HFFc6 (cell line): ENCODE measurements at places on chromosomes 11 and 22. TPM values are rescaled to one million over a fixed set of nuclear protein-coding genes. Genes with fewer than 3 reads are reported as not detected.
A peak's percentile ranks its signal among the peaks of the same experiment; 100 is the strongest.

DNA sequence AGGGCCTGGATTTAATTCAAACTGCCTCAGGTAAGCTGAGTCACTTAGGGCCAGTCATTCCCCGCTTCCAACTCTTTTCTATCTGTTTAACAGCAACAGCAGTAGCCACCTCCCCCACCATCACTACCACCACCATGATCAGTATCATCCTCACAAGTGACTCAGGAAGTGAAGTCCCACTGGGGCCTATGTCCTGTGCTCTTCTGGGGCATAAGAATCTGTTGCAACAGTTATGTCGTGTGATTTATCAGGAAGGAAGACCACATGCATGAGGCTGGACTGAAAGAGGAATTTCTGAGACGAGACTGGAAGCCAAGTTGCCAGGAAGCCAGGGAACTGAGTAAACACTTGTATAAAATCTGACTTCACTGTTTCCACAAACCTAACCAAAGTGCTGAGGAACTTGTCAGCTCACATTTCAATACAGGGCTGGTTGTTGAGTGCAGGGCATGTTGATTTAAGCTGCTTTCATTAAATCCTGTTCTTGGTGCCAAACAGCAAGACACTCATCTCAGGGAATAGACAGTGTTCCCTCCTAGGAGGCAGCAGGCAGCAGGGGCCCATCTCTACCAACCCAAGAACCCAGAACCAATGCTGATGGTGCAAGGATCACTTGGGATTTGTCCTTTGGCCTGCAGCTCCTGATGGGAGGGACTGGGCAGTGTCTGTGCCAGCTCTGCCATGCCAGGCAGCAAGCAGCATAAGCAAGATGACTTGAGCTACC, 226.7 kb upstream of the NARS2 start:
- peak; percentile 95 for DNase-seq

DNA sequence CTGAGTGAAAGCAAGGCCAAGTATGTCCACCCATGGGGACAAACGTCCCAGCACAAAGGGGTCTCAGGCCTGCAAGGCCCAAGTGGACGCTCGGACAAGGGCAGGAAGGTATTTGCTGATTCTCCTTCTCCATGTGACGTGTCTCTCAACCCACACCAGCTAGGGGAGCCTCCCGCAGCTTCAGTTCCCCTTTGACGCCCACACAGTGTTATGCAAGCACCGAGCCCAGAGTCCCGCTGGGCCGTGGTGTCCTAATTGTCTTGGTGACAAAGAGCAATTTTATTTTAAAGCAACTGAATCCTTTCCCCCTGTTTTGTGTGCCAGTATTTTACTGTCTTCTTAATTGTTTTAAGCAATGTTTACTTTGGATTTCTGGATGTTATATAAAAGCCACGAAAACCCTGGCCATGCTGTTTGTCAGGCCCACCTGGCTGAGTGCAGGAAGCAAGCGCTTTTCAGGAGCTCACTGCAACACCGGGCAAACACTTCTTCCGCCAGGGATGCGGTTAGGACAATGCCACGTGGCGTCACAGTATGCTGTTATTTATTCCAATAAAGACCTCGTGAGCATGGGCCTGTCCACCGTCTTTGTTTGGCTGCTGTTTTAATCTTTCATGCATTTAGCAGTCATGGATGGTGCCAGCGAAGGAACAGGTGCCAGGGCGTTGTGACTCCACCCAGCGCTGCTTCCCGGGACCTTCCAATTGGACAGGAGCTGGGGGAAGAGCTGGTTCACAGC, 8.2 kb upstream of the PARVG start:
- DNase-seq, result no peak

DNA sequence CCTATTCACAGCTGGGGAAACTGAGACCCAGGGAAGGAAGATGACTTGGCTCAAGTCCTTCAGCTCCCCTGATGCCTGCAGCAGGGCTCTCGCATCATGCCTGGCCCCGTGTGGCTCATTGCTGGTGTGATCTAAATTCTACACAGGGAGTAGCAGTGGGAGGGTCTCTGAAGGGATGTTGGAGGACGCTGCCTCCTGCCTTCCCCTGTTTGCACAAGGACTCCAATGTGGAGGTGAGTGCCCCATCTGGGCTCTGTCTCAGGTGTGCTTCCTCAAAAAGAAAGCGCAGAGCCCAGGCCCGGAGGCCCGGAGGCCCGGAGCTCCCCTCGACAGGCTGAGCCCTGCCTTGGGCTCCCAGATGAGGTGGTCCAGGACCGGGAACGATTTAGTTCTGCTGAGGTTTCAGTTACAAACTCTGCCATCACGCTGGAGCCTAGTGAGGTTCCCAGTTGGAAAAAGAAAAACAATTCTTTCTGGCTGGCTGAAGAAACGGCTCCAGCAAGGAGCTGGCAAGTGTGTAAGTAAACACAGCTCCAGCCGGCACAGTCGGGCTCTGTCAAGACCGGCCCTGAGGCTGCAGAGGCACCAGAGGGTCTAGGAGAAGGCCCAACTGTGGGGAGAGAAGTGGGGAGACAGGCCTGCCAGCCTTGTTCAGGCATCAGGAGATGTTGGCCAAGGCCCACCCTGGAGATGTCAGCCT, 49.8 kb downstream of the NAT10 start:
- no peak for DNase-seq

GRCh38 chr22:49937758-49938564, 19.5 kb downstream of the CRELD2 start:
- DNase-seq, result no peak

DNA sequence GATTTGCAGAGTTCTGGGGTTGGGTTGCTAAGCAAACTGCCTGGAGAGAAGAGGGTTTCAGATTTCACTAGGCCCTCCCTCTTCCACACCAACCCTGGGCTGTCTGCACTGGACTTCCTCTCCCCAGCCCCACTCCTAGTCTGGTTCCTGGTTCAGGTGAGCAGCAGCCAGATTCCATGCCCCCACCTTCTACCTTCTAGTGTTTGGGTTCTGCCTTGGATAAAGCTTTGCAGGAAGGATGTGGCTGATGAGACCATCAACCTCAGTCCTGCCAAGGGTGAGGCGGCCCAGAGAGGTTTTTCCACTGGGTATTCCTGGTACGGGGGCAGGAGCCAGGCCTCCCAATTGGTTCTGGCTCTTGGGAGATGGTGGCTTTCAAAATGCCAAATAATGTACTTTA, 68.3 kb downstream of the BCR start:
- DNase-seq, result no peak

- DNase-seq, result peak; percentile 61
These were observed 134.3 kb downstream of the TEAD1 start for GRCh38 chr11:12808519-12808918.

GRCh38 chr11:1919391-1920127, at the start of gene TNNT3:
Gene TNNT3 (plus strand): TSS chr11:1919703. CDS start chr11:1922875, 3,172 bp downstream.
- no peak for DNase-seq

DNA sequence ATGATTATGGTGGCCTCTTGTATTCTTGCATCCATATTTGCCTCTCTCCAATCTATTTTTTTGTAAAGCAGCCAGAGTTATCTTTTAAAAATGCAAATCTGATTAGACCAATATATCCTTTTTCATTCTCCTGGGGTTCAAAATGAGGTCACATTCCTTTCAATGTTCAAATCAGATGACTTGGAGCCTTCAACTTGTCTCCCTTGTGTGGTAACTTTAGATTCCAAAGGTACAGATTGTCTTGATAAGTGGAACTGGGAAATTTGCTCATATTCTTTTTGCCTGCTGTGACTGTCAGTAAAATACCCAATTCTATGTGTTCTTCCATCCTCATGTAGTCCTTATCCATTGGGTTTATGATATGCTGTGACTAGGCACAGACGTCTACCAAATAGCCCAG, 15.1 kb upstream of the CAPRIN1 start:
- no peak for DNase-seq

- no peak for DNase-seq
These were observed 5.6 kb downstream of the MAPK1 start for GRCh38 chr22:21861851-21862250.

DNA sequence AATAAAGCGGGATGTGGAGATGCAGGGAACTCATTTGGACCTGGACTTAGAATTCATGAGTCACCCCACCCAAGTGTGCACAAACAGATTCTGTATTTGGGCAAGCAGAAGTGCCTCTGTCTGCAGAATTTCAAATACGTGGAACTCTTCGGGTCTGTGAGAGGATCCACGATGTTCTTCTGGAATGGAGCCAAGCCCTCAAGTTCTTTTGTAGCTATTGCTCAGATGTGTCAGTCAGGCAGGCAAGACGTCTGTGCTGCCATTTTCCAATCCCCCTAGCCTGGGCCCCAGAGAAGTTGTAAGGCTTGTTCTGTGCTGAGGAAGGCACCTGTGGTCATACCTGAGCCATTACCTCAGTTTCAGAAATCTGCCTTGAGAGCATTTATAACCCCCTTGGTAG, 132.8 kb upstream of the RASSF10 start:
- no peak for DNase-seq

DNA sequence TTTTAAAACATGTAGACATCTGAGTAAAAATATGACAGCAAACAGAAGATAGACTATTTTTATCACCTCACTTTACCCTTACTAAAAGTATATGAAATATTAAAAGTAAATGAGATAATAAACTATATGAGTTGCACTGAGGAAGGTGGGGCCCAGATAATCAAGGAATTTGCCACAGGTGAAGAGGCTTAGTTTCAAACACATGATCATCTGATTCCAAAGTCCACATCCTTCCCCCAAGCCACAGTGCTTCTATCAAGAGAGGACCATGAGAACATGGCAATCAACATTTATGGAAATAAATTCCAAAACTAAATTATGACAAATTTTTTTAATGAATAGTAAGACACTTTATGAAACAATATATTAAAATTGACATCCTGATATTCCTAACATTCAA, 384.0 kb downstream of the DCDC1 start:
- no peak for DNase-seq

DNA sequence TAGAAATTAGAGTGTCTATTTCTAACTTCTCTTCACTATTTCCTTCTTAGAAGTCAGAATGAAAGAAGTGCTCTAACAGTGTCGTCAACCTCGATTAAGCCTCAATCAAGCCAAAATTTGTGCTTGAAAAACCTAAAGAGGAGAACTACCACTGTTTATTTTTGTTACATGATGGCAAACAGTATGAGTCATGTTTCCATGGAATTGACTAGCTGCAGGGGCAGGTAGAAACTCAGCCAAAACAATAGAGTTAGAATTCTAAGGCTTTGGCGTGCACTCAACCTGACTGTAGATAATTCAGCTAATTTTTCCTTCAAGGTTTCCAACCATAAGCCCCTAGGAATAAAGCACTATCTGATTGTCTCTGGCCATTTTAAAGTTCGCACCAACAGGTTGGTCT, 415.9 kb downstream of the ETS1 start:
- no peak for DNase-seq

GRCh38 chr22:39204216-39204615, 40.6 kb downstream of the PDGFB start:
- DNase-seq, result no peak

DNA sequence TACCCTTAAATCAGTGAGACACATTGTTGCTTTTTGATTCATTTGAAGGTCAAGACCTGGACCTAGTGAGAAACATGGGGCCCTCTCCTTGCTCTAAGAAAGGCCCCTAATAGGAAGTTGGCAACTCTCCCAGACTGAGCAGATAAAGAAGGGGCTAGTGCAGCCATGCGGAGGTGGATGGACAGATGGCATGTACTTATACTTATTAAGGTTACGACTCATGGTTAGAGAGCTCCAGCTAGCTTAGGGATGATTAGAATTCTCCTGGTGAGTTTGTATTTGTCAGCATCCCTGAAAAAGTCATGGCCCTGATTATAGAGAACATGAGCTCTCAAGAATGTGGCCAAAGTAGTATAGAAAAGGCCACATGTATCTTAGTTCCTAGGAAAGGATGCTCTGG, 112.1 kb upstream of the BDNF start:
- DNase-seq, result peak; percentile 23

GRCh38 chr11:3109921-3110706, 52.9 kb upstream of the CARS1 start:
- no peak for DNase-seq

GRCh38 chr11:17601256-17601671, 54.2 kb downstream of the OTOG start:
- no peak for DNase-seq

DNA sequence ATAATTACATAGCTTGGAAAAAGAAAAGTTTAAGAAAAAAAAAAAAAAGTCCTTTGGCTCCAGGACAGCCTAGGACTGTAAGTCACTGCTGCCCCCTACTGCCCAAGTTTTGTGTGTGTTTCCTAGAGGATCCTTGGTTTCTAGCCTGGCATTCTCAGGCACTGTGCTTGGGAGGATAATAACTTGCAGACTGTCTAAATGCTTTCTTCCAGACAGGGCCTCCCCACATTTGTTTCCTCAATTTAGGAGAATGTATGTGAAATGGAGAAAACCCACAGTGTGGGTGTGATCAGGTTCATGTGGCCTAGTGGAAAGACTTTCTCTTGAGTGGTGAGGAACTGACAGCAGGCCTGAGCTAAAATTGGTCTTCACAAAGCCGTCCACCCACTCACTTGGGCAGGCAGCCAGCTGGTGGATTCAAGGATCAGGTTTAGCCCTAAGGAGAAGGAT, 191.0 kb downstream of the NAV2 start:
- peak; percentile 72 for DNase-seq

DNA sequence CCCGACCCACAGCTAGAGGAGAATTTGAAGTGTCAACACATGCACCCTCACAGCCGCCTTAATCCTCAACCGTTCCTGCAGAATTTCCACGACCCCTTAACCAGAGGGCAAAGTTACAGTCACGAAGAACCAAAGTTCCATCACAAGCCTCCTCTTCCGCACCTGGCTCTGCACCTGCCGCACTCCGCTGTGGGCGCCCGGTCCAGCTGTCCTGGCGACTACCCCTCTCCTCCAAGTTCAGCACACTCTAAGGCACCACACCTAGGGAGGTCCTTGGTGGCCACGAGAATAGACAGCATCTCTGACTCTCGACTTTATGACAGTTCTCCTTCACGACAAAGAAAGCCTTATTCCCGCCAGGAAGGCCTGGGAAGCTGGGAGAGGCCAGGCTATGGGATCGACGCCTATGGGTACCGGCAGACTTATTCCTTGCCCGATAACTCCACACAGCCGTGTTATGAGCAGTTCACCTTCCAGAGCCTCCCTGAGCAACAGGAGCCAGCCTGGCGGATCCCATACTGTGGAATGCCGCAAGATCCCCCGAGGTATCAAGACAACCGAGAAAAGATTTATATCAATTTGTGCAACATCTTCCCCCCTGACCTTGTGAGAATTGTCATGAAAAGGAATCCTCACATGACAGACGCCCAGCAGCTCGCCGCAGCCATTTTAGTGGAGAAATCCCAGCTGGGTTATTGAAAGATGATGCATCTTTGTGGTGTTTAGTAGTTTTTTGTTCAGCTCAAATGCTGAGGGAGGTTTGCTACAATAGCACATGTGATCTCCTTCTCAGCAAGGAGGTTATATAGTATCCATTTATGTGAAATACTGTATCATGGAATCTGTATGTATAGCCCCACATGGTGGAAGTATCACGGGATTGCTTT, 72.1 kb downstream of the ZC3H12C start:
- DNase-seq, result no peak

Gene KCNJ11
- total RNA-seq, result not detected in 2 replicates

Gene FLRT1
- 0.07 to 0.34 TPM in 2 of 3 replicates, not detected in the other for total RNA-seq

Gene NCR3LG1
- 2.5 to 2.8 TPM (median 2.8 TPM) in 3 replicates for total RNA-seq

Gene IGLL1
- total RNA-seq, result not detected in 3 replicates

Gene PLAAT4
- total RNA-seq, result 0.43 to 0.87 TPM in 2 of 3 replicates, not detected in the other

Gene GDPD4
- total RNA-seq, result not detected in 3 replicates

Gene OR52E8
- not detected in 3 replicates for total RNA-seq

Gene DBX1
- total RNA-seq, result not detected in 3 replicates

Gene CECR2
- not detected in 3 replicates for total RNA-seq

Gene CHKB
- 22.6 and 26.2 TPM in 2 replicates for total RNA-seq

Gene MMP8
- not detected in 3 replicates for total RNA-seq

Gene TYMP
- 1.1 to 2.0 TPM (median 1.5 TPM) in 3 replicates for total RNA-seq

Gene SERHL2
- total RNA-seq, result 3.6 to 5.0 TPM (median 4.5 TPM) in 3 replicates

Gene CCT8L2
- total RNA-seq, result not detected in 3 replicates

Gene PIWIL4
- 0.15 to 0.38 TPM (median 0.19 TPM) in 3 replicates for total RNA-seq

Gene CNGA4
- total RNA-seq, result not detected in 3 replicates

Gene MS4A6E
- not detected in 3 replicates for total RNA-seq

Gene RPUSD4
- 18.2 to 18.8 TPM (median 18.3 TPM) in 3 replicates for total RNA-seq

Gene MYBPC3
- not detected in 3 replicates for total RNA-seq
